K562 (cell line): ENCODE measurements at places on chromosomes 2 and 18.

DNA sequence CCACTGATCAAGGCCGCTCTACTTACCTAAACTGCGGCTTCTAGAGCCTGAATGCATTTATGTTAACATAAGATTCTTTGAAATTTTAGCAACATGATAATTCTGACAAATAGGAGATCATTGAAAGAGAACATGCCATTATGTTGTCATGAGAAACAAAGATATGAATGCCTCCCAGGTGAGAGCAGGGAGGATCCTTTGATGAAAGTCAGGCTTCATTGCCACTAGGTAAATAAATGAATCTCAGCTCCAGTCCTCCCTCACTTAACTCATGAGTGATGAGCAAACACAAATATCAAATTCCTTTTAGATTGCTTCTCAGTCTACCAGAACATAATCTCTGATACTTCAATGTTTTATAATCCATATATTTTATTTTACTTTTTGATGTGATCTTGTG, 463.2 kb upstream of the CDH7 start:
- no peak overlapping the region for H3K27ac ChIP-seq
- no peak for DNase-seq
- H3K4me3 ChIP-seq, result no peak overlapping the region
- H3K36me3 ChIP-seq, result no peaks in the 10 kb centered on the region
- no peaks in the 10 kb centered on the region for H3K27me3 ChIP-seq
- no peaks in the 10 kb centered on the region for H3K4me1 ChIP-seq

- H3K36me3 ChIP-seq, result peaks cover 3% of the 10 kb centered on the region; the same call in 1 of the 3 replicates
- no peak overlapping the region for H3K27ac ChIP-seq
- no peaks in the 10 kb centered on the region for H3K4me1 ChIP-seq
- no peak for DNase-seq
- H3K27me3 ChIP-seq, result no peaks in the 10 kb centered on the region
- no peak overlapping the region for H3K4me3 ChIP-seq
These were observed 13.6 kb downstream of the EML4 start for GRCh38 chr2:42182654-42183308.

- H3K27me3 ChIP-seq, result no peaks in the 10 kb centered on the region; the same call in 1 of the 3 replicates
- no peaks in the 10 kb centered on the region for H3K36me3 ChIP-seq
- no peaks in the 10 kb centered on the region for H3K4me1 ChIP-seq
- no peak overlapping the region for H3K27ac ChIP-seq
- no peak overlapping the region for H3K4me3 ChIP-seq
- DNase-seq, result no peak
These were observed 49.3 kb upstream of the PTPRM start for GRCh38 chr18:7517852-7518251.

- no peak for DNase-seq
- no peak overlapping the region for H3K27ac ChIP-seq
- peaks cover 10% of the 10 kb centered on the region; the same call in 2 of the 3 replicates for H3K4me1 ChIP-seq
- no peaks in the 10 kb centered on the region for H3K36me3 ChIP-seq
- no peak overlapping the region for H3K4me3 ChIP-seq
- no peaks in the 10 kb centered on the region for H3K27me3 ChIP-seq
These were observed 64.8 kb upstream of the GALNT5 start for GRCh38 chr2:157192445-157193423.

- no peaks in the 10 kb centered on the region; the same call in 1 of the 2 replicates for H3K4me1 ChIP-seq
- H3K36me3 ChIP-seq, result no peaks in the 10 kb centered on the region
- H3K27me3 ChIP-seq, result no peaks in the 10 kb centered on the region
- no peak overlapping the region for H3K27ac ChIP-seq
- no peak for DNase-seq
These were observed 76.3 kb downstream of the MBD2 start for GRCh38 chr18:54148151-54148550.

GRCh38 chr2:239800785-239801386, 224.3 kb downstream of the NDUFA10 start:
- no peak overlapping the region for H3K27ac ChIP-seq
- DNase-seq, result no peak
- H3K27me3 ChIP-seq, result no peaks in the 10 kb centered on the region; the same call in 2 of the 3 replicates
- H3K4me3 ChIP-seq, result no peak overlapping the region

DNA sequence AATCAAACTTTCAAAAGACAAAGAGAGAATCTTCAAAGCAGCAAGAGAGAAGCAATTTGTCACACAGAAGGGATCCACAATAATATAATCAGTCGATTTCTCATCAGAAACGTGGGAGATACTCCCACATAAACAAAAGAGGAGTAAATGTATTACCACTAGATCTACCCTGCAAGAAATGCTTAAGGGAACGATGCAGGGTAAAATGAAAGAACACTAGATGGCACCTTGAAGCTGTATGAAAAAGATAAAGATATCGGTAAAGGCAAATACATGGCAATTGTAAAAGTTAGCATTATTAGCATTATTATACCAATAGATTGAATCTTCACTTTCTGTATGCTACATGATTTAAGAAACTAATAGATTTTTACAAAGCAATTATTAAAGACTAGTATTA, 677.0 kb downstream of the SUCLG1 start:
- no peaks in the 10 kb centered on the region for H3K36me3 ChIP-seq
- peaks cover 5% of the 10 kb centered on the region; the same call in 1 of the 2 replicates for H3K4me1 ChIP-seq
- H3K27me3 ChIP-seq, result no peaks in the 10 kb centered on the region
- H3K4me3 ChIP-seq, result no peak overlapping the region
- no peak overlapping the region for H3K27ac ChIP-seq
- DNase-seq, result no peak

DNA sequence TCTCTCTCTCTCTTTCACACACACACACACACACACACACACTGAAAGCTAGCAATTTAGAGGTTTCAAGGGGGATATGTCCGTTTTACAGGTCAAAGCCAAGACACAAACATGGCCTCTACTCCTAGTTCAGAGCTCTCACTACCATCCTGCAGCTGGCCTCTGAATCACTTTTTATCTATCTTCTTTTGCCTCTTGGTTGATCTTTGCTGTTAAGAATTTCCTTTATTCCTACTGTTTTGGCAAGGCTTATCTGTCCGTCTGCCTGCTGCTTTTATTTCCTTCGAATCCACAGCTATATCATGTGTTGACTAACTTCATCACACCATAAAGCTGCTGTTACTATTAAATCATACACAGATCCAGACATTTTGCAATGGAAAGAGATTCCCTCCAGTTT, 543.0 kb downstream of the PLCL1 start:
- H3K27ac ChIP-seq, result no peak overlapping the region
- H3K27me3 ChIP-seq, result no peaks in the 10 kb centered on the region
- DNase-seq, result no peak
- H3K4me3 ChIP-seq, result no peak overlapping the region
- H3K4me1 ChIP-seq, result no peaks in the 10 kb centered on the region

- no peaks in the 10 kb centered on the region for H3K27me3 ChIP-seq
- H3K36me3 ChIP-seq, result no peaks in the 10 kb centered on the region
- H3K27ac ChIP-seq, result no peak overlapping the region
- no peak overlapping the region for H3K4me3 ChIP-seq
- H3K4me1 ChIP-seq, result peaks cover 18% of the 10 kb centered on the region
These were observed 1.4 kb upstream of the ANXA4 start for GRCh38 chr2:69740502-69740951.
